ENCODE measurements at places on chromosomes 5 and 9. TPM values are rescaled to one million over a fixed set of nuclear protein-coding genes. Genes with fewer than 3 reads are reported as not detected.
A peak's percentile ranks its signal among the peaks of the same experiment; 100 is the strongest.

DNA sequence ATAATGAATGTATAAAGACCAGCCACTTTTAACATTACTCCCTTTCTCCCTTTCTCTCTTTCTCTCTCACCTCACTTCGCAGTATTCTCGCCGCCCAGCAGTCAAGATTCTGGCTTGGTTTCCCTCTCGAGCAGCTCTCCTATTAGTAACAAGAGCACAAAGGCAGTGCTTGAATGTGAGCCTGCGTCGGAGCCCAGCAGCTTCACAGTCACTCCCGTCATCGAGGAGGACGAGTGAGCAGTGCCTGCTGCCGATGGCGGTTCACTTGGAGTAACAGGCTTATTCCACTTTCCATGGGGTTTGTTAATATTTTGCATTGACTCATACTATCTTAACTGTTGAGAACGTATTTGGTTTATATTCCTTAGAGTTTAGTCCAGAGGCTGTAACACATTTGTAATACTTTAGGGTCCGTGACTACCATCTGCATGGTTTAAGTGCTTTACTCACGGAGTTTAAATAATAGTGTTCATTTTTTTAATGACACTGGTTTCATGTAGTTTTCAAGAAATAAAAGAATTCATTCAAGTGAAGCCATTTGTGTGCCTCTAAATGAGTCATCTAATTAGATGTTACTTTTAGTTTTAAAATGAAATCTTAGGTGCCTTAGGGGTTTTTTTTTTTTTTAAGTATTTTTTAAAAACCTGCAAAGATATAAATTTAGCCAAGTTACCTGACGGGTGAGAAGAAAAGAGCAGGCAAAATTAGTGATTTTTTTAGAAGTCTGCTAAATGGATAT lies 8.4 kb upstream of the DMRT3 start:
- no peak for DNase-seq

GRCh38 chr9:23674016-23674585 lies 151.9 kb downstream of the ELAVL2 start:
- no peak for DNase-seq

DNA sequence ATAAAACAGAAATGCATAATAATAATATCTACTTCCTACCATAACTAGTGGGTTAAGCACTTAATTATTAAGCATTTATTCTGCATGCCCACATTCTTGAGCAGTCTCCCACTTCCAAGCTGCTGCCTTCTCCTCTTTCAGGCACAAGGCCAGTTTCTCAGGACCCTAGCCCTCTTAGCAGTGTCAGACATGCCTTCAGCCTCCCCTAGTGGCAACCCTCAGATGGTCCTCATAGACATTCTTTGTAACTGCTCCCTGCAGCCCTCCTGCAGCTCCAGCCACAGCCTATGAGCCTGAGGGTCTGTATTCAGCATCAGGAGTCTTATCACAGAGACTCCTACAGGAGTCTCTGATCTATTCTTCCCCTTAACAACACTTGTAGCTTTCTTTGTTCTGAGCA lies 3.9 kb downstream of the IL9 start:
- no peak for DNase-seq

The CDH10 gene
- 2.3 TPM for polyA plus RNA-seq

The ABO gene
- 4.4 TPM for polyA plus RNA-seq

GRCh38 chr5:60829490-60830266 lies 14.4 kb downstream of the ELOVL7 start:
- DNase-seq, result no peak

GRCh38 chr9:85024374-85024773 lies 354.8 kb downstream of the NTRK2 start:
- no peak for DNase-seq

DNA sequence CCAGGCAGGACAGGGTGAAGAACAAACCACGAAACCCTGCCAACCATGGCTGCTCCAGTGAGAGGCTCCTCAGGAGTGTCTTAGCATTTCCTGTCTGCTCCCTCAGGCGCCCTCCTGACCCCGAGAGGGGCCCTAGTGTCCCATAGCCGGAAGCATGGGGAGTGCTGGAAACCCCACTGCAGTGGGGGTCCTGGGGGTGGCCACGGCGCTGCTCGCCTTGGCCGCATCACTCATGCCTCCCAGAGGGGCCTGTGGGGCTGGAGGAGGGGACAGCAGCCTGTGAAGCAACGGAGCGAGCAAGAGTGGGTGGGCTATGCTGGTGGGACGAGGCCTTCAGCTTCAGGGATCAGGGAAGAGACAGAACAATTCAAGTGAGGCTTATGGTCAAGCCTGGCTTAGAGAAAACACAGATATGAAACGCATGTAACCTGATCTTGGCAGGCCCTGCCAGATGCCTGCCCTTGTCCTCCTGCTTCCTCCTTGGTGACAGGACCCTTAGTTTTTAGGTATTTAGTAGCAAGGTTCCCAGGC lies 219.1 kb downstream of the FANCC start:
- DNase-seq, result no peak

DNA sequence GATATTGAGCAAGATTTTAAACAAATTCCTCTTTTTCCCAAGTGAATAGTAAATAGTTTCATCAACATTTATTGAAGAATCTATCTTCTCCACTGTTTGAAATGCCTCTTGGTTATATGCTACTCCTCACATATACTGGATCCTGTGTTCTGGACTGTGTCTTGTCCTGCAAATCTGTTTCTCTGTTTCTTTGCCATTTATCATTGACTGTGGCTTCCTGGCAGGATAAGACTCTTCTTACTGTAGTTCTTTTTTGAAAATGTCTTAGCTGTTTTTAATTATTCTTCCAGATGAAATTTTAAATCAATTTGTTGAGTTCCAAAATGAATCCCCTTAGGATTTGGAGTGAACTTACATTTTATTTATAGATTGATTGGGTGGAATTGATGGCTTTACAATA lies 27.8 kb downstream of the RALGPS1 start:
- DNase-seq, result no peak

DNA sequence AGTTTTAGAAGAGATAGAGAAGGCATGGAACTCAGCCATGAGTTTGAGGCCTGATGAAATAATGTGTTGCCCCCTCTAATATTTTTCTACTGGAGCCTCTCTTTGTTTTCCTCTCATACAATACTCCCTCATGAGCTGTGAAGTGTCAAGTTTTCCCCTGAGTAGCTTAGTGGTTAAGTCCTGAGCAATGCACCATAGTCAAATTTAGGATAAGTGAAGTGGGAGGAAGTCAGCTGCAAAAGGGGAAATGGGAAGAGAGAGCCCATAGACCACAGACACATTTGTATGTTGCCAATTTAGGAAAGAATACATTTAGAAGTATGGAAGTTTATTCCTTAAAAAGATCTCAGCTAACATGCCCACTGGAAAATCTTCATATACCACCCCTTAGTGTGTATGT lies 171.5 kb upstream of the NREP start:
- no peak for DNase-seq

The NUTM2F gene
- not detected for polyA plus RNA-seq

The TOMM5 gene
- polyA plus RNA-seq, result 103 TPM

- no peak for DNase-seq
Observed at GRCh38 chr5:68086439-68086838, 129.1 kb upstream of the PIK3R1 start.

DNA sequence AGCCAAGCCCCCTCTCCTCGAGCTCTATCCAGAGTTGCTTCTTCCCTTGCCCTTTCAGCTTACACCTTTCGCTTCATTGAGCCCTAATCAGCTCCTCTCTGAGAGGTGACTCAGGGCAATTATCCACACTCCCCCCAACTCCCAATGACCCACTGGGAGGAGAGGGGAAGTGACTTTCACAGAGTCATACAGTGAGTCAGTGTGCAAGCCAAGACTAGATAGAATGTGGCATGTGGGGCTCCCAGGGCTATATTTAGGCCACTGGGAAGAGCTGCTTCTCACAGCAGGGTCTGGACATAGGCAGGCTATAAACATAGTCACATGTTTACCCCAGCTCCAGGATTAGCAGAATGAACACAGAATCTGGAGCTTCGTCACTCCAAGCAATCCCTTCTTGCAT lies 57.4 kb downstream of the NRG2 start:
- DNase-seq, result no peak

DNA sequence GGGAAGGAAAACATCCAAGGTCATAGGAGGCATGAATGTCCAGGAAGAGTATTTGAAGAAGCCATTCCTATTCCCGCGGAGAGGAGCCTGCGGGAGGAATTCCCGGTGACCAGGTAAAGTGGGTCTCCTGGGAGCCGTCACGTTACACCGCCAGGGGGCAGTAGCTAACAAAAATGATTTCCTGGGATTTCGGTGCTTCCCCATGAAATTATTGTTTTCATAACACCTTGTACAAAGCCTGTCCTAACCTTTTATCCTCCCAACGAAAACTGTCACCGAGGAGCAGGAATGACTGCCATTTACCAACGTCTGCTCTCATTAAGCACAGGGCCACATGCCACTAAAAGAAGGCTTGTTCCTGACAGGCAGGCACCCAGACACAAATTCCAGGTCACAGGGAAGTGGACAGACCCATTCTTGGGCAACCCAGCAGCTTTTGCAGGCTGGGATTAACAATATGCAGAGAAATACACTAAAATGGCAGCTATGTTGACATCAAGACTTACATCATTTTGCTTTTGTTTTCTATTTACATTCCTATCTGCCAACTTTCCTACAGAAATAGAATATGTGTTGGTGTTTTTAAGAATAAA lies 41.2 kb upstream of the CTSL start:
- DNase-seq, result no peak

DNA sequence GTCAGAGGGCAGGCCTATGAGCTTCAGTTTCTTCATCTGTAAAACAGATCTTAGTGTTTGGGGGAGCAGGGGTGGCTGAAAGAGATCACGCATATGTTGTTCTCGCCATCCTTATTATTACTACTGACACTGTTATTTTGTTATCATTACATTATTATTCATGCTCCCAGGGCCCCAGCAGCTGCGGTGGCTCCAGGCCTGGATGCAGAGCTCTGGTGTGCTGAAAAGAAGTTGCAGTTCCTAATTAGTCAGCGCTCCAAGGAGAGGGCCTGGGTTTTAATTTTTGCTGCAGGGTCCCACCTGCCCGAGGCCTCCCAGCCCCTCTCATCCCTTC lies 19.5 kb downstream of the CXXC5 start:
- no peak for DNase-seq

- no peak for DNase-seq
Observed at GRCh38 chr9:98222885-98223691, 30.7 kb upstream of the CORO2A start.

The SPATA6L gene
- 3.2 TPM for polyA plus RNA-seq

- DNase-seq, result no peak
Observed at GRCh38 chr9:83403527-83404238, 134.5 kb downstream of the FRMD3 start.

The STPG3 gene
- 0.69 TPM for polyA plus RNA-seq

GRCh38 chr9:111051400-111051799 lies 13.1 kb upstream of the LPAR1 start:
- DNase-seq, result no peak

- peak; percentile 59 for DNase-seq
Observed at GRCh38 chr5:32709750-32710549, 1.2 kb upstream of the NPR3 start.

The FOXD4L4 gene
- polyA plus RNA-seq, result not detected

The TTF1 gene
- polyA plus RNA-seq, result 15.6 TPM
